ENCODE measurements at places on chromosomes 1 and 21.

- DNase-seq = no peak
These were observed 5.0 kb upstream of the SH3BGRL3 start for GRCh38 chr1:26274801-26275425.

DNA sequence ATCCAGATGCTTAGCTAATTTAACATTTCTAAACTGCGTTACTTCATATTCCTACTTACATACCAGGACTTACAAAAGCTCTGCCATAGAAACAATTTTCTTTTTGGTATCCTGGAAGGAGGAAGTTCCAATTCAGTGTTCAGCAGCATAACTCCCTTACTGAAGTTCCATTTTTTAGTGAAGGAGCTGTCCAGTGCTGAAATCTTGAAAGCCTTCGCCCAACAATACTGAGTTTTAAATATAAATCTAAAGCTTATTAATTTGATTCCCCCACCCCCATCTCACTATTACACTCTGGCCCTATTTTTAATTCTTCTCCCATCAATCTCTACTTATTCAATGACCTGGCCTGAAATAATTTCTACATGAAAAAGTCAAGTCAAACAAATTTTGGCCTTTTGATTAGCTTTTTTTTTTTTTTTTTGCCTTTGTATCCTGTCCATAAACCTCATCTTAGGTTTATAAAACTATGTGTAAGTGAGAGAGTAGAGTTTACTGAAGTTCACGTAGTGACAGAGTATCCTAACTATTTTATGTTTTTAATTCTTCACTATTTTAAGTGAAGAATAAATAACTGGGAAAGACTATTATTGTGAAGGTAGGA lies 323.0 kb upstream of the PLD5 start:
- no peak for DNase-seq

DNA sequence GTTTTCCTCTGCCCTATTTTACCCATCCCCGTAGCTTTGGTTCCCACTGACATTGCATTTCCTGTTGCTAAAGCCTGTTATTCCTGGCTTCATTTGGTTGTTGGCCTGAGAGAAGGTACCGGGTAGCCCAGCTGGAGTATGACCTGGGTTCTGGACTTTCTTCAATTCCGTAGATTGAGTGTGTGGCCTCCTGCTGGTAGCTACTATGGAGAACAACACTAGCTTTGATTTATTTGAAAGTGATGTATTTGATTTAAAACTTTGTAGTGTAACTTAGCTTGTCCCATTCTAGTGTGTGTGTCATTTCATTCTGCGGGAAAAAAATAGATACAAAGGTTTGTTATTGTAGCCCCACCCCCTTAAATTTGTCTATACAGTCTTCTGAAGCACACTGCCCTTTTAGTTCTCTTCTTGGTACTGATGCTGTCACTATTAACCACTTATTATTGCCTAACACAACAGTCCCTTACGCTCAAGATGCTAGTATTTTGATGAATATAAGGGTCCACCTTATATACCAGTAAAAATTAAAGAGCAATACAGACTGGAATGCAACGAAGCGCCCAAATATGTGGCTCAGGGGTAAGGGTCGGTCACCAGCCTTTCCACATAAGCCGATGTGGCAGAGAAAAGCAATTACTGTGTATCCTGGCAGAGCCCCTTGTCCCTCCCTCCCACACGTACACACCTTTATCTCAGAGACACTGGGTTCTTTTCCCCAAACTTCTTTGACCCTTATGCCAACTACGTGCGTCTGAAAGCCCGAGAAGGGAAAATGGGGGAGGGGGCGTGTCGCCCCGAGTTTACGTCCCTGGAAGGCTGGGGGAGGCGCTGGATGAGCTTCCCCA lies 643 bp upstream of the MOV10 start:
- DNase-seq = no peak

GRCh38 chr1:84442256-84442655 lies 36.8 kb upstream of the RPF1 start:
- no peak for DNase-seq

DNA sequence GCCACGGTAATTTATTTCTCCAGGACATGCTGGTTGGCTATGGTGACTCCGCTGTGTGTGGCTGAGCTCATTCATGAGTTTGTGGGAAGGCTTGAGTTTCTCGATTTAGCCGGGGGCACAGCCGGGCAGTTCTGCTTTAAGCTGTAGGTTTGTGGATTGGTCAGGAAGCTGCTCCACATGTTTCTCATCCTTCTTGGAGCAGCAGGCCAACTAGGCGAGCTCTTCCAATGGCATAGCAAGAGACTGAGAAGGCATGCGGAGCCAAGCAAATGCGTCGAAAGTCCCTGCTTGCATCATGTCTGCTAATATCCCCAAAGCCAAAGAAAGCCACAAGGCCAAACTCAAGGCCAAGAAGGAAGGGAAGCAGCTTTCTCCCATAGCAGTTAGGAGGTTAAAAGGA lies 71.6 kb upstream of the GREM2 start:
- DNase-seq = no peak

DNA sequence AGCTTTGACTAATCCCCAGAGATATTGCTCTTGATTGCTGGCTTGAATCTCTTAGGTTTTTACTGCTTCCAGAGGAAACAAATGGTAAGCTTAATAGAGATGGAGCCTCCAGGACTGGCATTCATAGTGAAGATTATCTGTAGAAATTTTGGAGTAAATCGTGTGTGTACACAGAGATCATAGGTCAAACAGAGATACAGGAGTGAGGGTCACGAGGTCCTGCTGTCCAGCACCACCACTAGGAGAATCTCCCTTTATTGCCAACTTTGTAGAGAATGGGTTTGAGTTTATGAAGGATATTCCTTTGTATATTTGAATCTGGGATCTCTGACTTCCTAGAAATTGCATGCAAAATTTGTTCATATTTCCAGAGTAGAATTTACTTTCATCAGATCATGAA lies 7.8 kb upstream of the SERBP1 start:
- DNase-seq = no peak

Measured in activated CD8-positive, alpha-beta memory T cell treated with anti-CD3 and anti-CD28 coated beads for 1 hour (primary cell).